AG10803 (cell line): ENCODE measurements at places on chromosomes 16 and 17.

GRCh38 chr17:44082256-44082927 is 11.9 kb downstream of the G6PC3 start:
- DNase-seq, result no peak

DNA sequence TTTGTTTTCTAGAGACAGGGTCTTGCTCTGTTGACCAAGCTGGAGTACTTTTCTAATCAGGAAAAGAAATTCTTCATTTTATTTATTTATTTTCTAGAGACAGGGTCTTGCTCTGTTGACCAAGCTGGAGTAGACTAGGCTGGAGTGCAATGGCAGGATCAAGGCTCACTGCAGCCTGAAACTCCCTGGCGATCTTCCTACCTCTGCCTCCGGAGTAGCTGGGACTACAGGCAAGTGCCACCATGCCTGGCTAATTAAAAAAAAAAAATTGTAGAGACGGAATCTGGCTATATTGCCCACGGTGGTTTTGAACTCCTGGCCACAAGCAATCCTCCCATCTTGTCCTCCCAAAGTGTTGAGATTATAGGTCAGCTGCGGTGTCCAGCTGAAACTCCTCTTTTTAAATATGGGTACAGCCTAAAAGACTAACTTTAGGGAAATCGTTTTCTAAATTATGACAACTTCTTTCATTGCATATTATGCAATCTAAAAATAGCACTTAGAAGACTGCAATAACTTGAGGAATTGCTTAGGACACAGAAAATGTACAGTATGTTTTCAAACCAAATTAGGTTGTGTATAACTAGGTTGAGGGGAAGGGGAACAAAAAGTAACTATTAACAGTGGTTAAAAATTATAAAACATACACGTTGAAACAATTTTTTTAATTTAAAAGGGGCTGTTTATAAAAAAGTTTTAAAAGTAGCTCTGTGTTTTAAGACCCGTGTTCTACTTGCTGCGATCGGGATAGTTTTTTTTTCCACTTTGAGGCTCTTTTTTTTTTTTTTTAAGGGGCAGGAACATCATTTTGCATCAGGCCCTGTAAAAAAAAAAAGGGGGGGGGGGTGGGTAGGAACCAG is 4.7 kb downstream of the PRAC1 start:
- DNase-seq, result no peak

DNA sequence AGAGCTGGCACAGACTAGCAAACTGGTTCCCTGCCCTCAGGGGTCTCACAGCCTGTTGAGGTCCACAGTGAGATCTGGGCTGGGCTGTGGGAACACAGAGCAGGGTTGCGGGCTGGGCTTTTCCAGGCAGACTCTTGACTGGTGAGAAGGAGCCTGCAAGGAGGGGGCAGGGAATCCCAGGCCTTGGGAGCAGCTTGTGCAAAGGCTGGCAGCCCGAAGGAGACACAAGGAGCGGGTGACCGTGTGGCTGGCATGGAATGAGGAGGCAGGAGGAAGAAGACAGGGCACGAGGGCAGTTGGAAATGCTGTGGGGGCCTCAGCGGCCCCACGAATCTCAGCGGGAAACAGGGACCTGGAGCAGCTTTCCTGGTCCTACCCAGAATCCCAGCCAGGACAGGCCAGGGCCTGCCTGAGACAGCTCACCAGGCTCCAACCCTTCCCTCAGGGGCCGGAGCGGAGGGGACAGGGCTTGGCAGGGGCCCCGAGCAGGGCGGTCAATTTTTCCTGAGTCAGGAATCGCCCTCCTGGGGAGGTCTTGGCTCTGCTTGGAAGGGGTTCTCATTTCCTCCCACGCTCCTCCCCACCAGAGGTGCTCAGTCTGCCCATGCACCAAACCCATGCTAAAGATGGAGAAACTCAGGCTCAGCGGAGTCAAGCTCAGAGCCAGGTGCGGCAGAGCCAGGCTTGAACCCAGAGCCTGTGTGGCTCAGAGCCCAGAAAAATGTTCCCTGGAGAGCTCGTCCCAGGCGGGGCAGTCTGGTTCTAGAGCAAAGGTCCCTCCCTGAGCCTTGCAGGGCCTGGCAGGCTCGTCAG is 9.2 kb upstream of the SNN start:
- DNase-seq, result no peak

GRCh38 chr17:7084088-7084487 is 4.0 kb upstream of the CLEC10A start:
- DNase-seq, result no peak
